Karpas-422 (cell line): ENCODE measurements at places on chromosomes 7 and 10. TPM values are rescaled to one million over a fixed set of nuclear protein-coding genes. Genes with fewer than 3 reads are reported as not detected.

The TRDMT1 gene
- 3.1 and 8.3 TPM in 2 replicates for total RNA-seq

The PLAC9 gene
- total RNA-seq = not detected in 2 replicates

The SLC13A4 gene
- total RNA-seq = not detected in 2 replicates

The GIMAP5 gene
- total RNA-seq = not detected in 2 replicates

DNA sequence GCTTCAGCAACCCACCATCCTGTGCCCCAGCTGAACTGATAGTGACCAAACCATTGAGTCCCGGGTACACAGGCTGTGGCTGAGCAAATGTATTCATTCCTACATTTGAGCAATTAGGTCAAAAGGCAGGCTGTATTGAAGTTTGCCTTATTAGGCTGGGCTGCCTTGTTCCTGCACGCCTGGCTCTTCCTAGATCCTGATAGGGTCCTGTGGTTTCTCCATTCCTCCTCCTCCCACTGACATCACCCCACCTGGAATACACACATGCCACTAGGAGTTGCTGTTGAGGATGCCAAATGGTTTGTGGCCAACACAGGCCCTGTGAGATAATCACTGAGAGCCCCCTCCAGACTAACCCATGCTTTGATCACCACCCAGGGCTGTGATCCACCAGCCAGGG lies 66.4 kb upstream of the FGFR2 start:
- H3K36me3 ChIP-seq = no peaks in the 10 kb centered on the region
- H3K4me1 ChIP-seq = peaks cover 19% of the 10 kb centered on the region
- H3K27ac ChIP-seq = no peak overlapping the region
- H3K4me3 ChIP-seq = no peak overlapping the region

DNA sequence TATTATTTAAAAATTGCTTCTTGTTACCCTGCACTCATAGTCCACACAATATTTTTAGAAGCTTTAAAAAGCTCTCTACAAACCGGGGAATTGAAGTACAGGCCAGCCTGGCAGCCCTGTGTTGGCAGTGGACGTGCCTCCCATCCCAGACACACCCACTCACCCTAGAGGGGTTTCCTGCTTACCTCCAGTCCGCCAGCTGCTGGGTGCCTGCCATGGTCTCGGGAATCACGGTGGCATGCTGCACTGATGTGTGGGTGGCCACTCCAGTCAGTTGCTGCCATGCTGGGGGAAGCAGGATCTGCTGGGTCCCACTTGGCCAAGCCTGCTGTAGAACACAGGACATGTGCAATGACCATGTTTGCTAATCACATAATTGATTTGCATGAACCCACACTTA lies 80.4 kb downstream of the CLEC2L start:
- H3K27me3 ChIP-seq = no peaks in the 10 kb centered on the region
- no peak overlapping the region for H3K4me3 ChIP-seq
- DNase-seq = no peak
- H3K4me1 ChIP-seq = no peaks in the 10 kb centered on the region
- H3K27ac ChIP-seq = no peak overlapping the region

- no peaks in the 10 kb centered on the region for H3K36me3 ChIP-seq
- no peaks in the 10 kb centered on the region for H3K27me3 ChIP-seq
- H3K4me3 ChIP-seq = no peak overlapping the region
Observed at GRCh38 chr10:97590748-97591495, 1.4 kb downstream of the C10orf62 start.

DNA sequence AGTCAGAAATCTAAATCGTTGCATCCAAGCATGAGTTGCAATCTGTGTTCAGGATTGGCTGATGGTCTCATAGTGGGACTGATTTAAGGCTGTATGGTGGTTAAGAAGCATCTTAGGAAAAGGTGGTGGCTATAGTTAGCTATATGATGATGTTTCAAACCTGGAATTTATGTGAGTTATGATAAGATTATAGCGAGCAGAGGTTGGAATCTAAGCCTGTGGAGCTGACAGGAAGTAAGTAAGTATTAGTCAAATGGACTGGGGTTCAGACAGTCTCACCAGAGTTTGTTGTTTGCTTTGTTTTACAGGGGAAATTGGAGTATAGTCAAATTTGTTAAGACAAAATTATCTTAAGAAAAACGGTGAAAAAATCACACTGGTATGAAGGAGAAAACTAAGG lies 56.7 kb downstream of the ANKRD7 start:
- H3K27me3 ChIP-seq = no peaks in the 10 kb centered on the region
- no peaks in the 10 kb centered on the region for H3K4me1 ChIP-seq
- DNase-seq = no peak
- H3K27ac ChIP-seq = no peak overlapping the region
- no peaks in the 10 kb centered on the region for H3K36me3 ChIP-seq
- H3K4me3 ChIP-seq = no peak overlapping the region

GRCh38 chr10:69104994-69105790 lies 17.3 kb downstream of the SRGN start:
- H3K4me3 ChIP-seq = no peak overlapping the region
- H3K36me3 ChIP-seq = no peaks in the 10 kb centered on the region
- no peaks in the 10 kb centered on the region for H3K4me1 ChIP-seq
- no peak overlapping the region for H3K27ac ChIP-seq

DNA sequence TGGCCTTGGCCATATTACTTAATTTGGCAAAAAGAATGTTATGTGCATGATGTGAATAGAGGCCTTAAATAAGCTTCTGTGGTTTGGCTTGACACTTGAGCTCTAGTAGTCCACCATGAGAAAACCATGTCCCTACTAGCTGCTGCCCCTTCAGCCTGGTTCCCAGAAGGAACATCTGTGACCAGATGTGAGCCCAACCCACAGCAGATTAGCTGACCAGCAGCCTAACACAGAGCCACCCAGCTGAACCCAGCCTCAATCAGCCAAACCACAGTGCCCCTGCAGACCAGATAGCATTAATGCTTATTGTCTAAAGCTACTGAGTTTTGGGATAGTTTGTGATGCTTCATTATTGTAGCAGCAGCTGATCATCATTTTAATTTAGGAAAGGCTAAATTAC lies 16.6 kb downstream of the JAZF1 start:
- peak; percentile 9 for DNase-seq
- peaks cover 37% of the 10 kb centered on the region for H3K4me1 ChIP-seq
- no peak overlapping the region for H3K4me3 ChIP-seq
- H3K36me3 ChIP-seq = no peaks in the 10 kb centered on the region
- H3K27me3 ChIP-seq = no peaks in the 10 kb centered on the region
- H3K27ac ChIP-seq = no peak overlapping the region

GRCh38 chr7:81488210-81488609 lies 281.6 kb downstream of the HGF start:
- no peak overlapping the region for H3K4me3 ChIP-seq
- no peak for DNase-seq
